ENCODE measurements at places on chromosomes 11 and 22.

GRCh38 chr11:44524751-44525201 lies 40.7 kb upstream of the CD82 start:
- no peak for DNase-seq

- no peak for DNase-seq
These were observed 33.0 kb downstream of the PPP6R2 start for GRCh38 chr22:50376085-50376651.

DNA sequence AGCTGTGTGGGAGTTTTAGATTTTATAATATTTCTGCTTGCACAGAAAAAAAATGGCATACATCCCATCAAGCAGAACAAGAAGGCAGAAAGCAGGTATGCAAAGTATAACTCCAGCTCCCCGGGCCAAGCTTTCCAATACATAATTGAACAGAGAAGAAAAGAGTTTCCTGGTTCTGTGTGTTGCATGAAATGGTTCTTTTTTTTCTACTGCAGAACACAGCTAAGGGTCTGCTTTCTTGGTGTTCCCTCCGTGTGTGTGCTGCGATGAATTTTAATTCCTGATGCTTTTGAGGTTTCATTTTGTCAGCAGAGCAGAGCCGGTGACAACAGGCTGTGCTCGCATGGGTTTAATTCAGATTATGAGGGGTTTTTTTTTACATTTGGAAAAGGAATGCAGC lies 70.7 kb upstream of the TTC12 start:
- DNase-seq, result no peak

- no peak for DNase-seq
These were observed 4.9 kb downstream of the SCGB1C1 start for GRCh38 chr11:197741-198235.

GRCh38 chr11:11243209-11243589 lies 109.9 kb downstream of the CSNK2A3 start:
- no peak for DNase-seq

DNA sequence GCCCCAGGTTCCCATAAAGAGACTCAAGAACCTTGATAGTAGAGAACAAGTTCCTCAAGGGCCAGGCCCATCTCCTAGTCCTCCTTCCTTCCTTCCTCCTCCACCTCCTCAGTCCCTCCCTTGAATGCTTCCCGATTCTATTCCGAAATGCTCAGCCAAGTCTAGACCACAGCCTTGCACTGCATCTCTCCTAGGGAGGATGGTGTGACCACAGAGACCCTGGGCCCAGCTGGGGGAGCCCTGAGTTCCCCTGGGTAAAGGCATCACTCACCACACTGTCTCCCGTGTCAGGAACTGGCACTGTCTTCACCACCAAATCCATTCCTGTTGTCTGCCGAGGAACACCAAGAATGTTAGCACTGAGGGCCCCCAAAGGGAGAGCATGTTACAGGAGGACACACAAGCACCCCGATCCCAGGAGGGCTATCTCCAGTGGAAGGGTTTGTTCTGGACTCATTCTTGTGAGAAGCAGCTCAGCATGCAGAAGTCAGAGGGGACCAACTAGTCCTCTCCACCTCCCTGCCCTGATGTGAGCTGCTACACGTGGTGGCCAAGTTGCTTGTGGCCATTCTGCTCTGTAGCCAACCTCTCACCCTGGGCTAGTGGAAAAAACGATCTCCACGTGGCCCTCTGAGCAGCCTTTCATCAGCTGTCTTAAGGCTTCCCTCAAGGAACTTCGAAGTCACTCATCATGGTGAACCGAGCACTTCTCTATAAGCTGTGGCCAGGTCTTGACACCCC lies 8.7 kb downstream of the IFT27 start:
- no peak for DNase-seq

- no peak for DNase-seq
These were observed 69.7 kb downstream of the SLC17A6 start for GRCh38 chr11:22407921-22408320.

- DNase-seq, result no peak
These were observed 3.8 kb upstream of the INCENP start for GRCh38 chr11:62120001-62120400.

GRCh38 chr11:105033781-105034180 lies 1.2 kb downstream of the CASP1 start:
- DNase-seq, result no peak

GRCh38 chr11:100956351-100956750 lies 173.3 kb downstream of the PGR start:
- DNase-seq, result no peak

GRCh38 chr11:36622431-36623136 lies 24.5 kb upstream of the RAG2 start:
- no peak for DNase-seq

DNA sequence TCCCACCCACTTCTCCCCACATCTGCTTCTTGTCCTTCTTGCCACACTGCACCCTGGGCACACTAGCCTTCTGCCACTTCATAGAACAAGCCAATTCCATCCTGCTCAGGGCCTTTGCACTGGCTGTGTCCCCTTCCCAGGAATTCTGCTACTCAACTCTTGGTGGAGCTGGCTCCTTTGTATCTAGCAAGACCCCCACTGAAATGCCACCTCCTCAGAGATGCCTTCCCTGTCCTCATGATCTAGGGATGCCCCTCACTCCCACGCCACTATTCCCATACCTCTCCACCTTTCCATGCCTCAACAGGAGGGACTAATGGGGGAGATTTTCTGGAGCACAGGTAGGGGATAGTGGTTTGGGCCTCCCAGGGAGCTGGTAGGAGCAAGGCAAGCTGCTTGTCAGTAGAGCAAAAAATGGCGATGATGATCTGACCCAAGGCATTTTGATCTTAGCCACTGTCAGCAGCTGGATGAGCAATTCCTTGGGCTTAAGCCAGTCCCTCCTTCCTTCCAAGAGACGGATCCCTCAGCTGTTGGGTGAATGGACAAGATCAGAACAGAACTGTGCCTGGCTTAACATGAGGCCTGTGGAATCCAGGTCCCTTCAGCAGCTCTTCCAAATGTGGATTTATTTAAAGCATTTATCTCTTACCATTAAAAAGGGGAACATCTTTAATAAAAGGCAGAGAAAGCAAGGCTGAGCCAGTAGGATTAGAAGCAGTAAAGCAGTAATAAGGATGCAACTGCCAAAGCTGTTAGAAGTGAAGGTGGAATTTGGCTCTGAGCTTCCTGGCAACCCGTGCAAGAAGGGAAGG lies 4.0 kb upstream of the PRDM11 start:
- no peak for DNase-seq

DNA sequence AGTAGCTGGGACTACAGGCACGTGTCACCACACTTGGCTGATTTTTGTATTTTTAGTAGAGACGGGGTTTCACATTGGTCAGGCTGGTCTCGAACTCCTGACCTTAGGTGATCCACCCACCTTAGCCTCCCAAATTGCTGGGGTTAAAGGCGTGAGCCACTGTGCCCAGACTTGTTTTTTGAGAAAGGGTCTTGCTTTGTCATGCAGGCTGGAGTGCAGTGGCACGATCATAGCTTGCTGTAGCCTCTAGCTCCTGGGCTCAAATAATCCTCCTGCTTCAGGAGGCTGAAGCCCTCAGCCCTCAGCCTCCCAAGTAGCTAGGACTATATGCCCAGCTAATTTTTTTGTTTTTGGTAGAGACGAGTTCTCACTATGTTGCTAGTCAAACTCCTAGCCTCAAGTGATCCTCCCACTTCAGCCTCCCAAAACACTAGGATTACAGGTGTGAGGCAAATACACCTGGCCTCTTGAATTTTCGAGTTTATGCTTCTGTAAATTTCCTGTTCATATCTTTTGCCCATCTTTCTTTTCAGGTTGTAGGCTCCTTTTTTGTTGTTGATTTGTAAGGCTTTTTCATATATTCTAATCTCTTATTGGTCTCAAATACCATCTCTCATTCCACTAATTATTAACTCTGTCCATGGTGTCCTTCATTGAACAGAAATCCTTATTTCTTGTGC lies 3.4 kb upstream of the RBM4B start:
- DNase-seq, result no peak

- DNase-seq, result no peak
These were observed 76.9 kb upstream of the TCF20 start for GRCh38 chr22:42347281-42347824.

- DNase-seq, result no peak
These were observed 62.8 kb upstream of the PRR5 start for GRCh38 chr22:44638971-44639760.

GRCh38 chr11:99418927-99419720 lies 398.4 kb downstream of the CNTN5 start:
- no peak for DNase-seq

DNA sequence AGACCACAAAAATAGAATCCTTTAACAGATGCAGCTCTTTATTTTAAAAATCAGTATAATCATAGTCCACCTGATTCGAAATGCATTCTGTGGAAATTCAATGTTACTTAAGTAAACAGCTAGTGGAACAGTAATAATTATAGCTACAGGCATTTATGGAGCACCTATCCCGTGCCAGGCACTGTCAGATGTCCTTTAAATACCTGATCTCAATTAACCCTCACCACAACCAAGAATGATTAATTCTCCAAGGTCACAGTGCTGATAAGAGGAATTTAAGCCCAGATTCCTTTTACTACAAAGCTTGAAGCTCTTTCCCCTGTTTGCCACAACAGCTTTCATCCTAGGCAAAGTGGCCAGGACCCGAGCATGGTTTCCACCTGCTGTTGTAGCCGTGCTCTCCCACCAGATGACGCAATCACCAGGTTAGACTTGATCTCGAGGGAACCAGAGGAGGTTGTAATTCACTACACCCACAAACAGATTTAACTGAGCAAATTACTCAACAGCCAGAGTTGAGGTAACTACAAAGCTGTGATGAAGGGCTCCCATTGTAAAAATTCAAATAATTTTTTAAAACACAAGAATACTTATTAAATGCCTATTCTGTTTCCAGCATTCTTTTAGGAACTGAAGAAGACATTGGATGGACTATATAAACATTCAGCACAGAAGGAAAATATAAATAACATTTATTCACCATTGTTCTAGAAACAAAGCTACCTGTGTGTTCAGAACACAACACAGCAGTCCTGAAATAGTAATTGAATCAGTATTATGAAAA lies 10.3 kb downstream of the PRDM10 start:
- DNase-seq, result no peak

Data from hypothalamus (tissue), 51 donors.